ENCODE measurements at places on chromosomes 3 and 15. TPM values are rescaled to one million over a fixed set of nuclear protein-coding genes. Genes with fewer than 3 reads are reported as not detected.

CCDC54 gene
- polyA plus RNA-seq = not detected

PLCH1 gene
- polyA plus RNA-seq = 1.6 TPM

ALDH1A3 gene
- polyA plus RNA-seq = 5.4 TPM

ZBTB47 gene
- polyA plus RNA-seq = 7.8 TPM

GOLGA8R gene
- 0.41 TPM for polyA plus RNA-seq

BDH1 gene
- 49.6 TPM for polyA plus RNA-seq

MEX3B gene
- polyA plus RNA-seq = 0.28 TPM

STRC gene
- polyA plus RNA-seq = 0.22 TPM

FANCD2OS gene
- not detected for polyA plus RNA-seq

PTH1R gene
- 1,885 TPM for polyA plus RNA-seq

MCF2L2 gene
- polyA plus RNA-seq = 0.32 TPM

ADAMTS17 gene
- 1.7 TPM for polyA plus RNA-seq

FBXO40 gene
- not detected for polyA plus RNA-seq

GOLGB1 gene
- polyA plus RNA-seq = 26.8 TPM

LRRC3B gene
- not detected for polyA plus RNA-seq

SEMA5B gene
- polyA plus RNA-seq = 6.6 TPM

ITIH3 gene
- polyA plus RNA-seq = 2.1 TPM

All from kidney (tissue), 22 donors.